Trophoblast cell (in vitro differentiated cells and primary cell): ENCODE measurements at places on chromosomes 5 and 9.
A peak's percentile ranks its signal among the peaks of the same experiment; 100 is the strongest.

DNA sequence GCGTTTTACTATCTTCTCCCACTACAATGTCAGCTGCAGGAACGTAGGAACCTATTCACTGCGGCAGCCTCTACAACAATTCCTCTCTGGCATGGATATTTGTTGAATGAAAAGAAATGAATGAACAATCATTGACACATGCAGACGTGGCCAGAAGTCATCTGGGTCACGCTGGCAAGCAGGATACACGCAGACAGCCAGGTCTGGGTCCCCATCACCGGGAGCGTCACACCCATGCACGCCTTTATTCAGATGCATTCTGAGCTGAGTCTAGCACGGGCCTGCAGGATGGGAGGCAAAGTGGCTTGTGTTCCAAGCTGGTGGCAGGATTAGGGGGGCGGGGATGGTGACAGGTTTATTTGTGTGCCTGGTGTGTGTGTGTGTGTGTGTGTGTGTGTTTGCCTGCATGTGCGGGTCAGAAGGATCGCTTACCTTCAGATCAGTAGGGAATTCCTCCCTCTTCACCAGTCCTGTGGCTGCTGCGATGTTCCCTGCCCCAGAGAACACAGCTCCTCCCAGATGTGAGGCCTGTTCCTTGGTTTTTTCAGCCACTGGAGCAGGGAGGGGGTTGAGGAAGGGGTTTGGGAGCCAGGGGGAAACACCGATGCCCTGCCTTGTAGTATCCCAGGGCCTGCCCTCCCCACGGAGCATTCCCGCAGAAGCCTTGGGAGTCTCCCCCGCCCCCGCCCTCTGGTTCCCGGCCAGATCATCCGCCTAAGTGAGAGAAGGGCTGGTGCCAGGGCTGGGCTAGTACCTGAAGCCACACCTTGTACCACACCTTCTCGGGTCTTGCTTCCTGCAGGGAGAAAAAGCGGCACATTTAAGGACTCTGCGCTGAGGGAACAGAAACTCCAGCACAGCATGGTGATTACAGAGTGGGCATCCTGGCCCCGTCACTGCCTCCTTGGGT, 4.1 kb downstream of the SNCB start:
- DNase-seq = no peak

DNA sequence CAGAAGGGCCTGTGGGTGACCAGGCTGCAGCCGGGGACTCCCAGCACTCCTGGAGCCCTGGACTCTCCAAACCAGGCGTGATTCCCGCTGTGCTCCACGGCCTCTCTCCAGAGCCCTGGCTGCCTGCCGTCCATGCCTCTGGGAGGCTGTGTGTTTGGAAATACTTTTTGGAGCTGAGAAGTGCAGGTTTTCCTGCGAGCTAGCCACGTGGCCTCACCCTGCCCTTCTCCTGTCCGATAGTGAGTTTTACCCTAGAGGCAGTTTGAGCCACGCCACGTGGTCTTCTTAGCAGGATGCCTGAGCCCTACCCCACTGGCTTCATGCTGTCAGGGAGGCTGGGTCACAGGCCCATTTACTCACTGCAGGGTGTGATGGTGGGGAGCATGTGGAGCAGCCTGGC, 71.3 kb downstream of the COL5A1 start:
- DNase-seq = no peak

DNA sequence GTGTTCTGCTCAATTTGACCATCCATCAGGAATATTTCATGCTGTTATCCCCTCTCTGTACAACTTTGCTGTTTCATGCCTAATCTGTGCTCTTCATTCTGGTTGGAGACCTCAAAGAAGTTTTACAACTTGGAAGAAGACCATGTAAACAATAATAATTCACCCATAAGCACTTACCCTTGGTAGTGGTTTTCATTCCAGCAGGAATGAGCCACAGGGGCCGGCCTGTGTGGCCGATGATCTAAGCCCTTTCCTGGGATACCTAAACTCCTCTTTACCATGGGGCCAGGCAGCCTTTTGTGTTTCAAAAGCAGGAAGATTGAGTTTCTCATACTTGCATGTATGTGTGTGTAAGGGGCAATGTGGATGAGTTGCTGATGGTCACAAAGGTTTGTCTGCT, 165.0 kb downstream of the FGF1 start:
- DNase-seq = no peak

DNA sequence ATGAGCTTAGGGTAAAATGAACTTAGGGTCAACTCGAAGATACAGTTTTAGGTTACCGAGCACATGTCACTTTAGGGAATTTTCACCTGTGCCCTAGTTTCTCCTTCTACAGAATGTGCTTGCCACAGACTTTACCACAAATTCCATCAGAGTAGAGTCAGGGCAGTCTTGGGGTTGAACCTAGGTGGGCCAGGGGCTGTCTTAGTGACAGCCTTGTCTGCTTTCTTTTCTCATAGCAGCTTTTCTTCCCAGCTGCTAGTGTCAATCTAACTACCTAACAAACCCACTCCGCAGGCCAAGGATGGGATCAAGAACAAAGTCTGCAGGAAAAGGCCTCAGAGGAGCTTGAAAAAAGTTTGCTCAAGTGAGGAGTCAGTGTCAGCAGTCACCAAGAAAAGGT, 458.1 kb upstream of the CDH18 start:
- DNase-seq = no peak

DNA sequence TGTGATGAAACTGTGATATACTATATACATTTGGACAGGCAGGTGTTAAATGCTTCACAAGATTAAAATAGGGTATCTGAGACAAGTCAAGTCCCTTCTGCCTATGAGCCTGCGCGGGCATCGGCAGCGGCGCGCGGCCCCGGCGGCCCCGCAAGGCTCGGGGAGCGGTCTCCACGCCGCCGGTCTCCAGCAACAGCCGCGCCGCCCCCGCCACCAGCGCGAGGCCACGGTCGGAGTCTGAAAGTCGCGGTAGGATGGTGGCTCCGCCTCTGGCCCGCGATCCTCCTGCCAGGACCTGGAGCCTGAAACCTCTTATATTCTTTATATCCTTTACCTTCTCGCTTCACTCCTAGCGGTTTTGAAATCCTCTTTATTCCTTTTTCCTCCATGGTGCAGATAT, 99.4 kb downstream of the INSL6 start:
- no peak for DNase-seq

DNA sequence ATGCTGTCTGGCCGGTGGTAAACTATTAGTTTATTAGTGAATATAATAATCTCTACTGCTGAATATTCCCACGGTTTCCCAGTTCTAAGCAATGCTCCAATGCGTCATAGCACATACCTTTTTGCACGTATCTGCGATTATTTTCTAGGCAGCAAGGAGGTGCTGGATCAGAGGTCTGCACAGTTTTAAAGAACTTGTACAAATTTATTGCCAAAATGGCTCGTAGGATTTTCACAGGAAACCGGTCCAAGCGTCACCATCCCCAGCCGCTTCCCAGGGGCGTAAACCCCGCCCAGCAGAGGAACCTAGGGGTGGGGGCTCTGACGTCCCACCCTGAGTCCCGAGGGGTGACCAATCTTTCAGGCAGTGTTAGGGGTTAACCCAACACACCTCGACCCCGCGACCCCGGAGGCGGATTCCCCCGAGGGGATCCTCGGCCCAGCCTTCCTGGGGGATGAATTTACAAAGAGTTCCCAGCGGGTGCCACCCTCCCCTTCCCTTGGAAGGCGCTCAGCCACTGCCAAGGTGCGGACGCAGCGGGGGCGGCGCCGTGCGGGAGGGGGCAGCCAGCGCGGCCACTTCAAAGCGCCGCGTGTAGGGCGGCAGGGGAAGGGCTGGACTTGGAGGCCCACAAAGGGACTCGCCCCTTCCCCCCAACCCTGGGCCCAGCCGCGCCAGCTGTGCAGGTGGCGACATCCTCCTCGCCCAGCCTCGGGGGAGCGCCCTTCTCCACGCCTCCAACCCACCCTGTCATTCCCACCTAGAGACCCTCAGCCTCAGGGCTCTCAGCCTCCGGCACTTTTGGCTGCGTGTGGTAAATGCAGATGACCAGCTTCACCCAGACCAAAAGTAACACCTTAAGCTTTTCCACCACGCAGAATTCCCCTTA, 43.5 kb upstream of the TCF7 start:
- DNase-seq = no peak

DNA sequence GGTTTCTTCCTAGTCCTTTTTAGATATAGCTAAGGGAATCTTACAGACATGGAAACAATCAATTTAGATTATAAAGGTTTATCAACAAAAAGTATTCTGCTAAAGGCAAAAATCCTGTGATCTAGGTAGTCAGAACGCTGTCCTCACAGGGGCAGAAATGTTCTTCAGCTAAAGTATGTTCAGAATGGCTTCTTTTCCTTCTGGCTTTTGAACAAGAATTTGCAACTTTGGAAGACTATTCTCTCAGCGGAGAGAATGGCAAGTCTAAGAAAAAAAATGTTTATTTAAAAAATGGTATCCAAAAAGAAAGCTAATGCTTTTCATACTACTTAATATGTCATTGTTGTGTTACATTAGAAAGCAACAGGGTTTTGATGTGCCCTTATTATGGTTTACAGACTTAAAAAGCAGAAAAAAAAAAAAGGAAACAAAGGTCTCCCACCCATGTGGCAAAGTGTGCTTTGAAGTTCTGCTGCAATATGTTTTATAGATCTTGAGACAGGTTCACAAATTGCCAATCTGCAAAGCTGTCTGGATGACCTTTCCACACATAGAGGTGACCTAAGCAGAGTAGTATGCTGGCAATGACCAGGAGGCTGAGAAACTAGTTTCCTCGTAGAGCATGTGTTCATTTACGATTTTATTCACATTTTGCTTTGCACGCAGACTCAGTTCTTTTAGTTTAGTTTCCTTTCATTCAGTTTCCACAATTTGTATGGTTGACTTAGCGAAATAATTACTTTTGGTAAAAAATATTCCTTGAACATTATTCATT, 45.1 kb upstream of the PJA2 start:
- DNase-seq = peak; percentile 60

- DNase-seq = no peak
Measured at GRCh38 chr5:124179819-124180218, 566.6 kb downstream of the ZNF608 start.

DNA sequence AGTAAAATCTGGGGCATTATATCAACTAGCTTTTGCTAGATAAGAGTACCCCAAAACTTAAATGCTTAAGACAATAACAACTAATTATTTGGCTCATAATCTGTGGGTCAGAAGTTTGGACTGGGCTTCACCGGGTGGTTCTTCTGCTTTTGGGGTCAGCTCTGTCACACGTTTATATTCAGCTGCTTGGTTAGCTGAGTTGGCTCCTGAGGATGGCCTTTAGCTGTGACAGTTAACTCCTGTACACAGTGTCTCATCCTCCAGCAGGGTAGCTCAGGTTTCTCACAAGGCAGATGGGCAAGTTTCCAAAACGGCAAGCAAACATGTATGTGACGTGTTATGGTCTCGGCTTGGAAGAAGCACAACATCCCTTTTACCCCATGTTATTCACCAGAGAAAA, 488.2 kb downstream of the TLE4 start:
- no peak for DNase-seq

- no peak for DNase-seq
Measured at GRCh38 chr5:140159014-140159927, 15.7 kb upstream of the CYSTM1 start.

DNA sequence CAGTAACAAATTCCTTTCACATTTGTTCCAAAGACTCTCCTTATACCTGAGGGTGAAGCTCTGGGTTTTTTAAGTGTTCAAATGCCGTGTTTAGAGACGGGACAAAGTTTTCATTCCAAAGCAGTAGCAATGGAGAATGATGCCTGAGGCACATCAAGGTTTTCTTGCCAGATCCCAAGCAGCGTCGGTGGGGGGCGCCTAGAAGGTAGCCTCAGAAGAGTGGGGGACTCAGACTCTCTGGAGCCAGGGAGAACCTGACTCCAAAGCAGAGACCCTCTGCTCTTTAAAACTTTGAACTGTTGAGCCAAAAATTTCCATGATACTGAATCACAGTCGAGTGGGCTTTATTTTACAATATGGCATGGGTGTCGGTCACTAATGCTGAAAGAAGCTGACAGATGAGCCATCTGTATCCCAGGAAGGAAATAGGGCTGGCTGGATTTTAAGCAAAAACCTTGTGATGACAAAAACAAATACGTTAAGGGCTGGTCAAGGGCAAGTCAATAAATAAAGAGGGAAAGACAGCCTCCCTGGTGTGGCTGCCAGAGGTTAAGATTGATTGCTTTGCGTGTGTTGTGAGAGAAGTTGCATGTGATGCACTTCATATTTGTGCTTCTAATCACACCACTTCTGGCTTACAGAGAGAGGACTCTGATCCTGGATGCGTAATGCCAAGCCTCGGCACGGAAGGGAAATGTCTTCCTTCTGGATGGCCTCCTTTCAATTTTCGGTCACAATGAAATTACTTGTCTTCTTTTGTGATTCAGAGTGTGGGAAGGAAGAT, 161.1 kb upstream of the EFNA5 start:
- no peak for DNase-seq

DNA sequence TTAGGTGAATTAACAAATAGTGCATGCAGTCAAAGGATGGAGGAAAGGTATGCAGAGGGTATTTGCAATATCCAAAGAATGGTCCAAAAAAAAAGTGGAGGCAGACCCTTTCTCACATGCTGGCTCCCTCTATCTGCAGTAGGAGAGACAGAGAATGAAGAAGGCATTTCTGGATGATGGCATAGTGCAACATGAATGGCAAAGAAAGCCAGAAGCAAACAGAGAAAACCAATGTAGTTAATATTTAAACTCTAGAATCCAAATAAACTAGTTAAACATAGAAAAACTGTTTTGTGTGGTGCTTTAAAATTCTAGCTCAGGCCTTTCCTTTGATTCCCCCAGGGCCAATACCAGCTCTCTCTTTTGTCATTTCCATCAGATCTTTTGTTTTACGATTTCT, 403.1 kb upstream of the WWC1 start:
- no peak for DNase-seq

GRCh38 chr9:122011818-122012498, 81.2 kb downstream of the TTLL11 start:
- DNase-seq = no peak

GRCh38 chr9:33466565-33467495, 6.9 kb downstream of the NOL6 start:
- DNase-seq = peak; percentile 83

GRCh38 chr5:72383280-72383679, 63.1 kb downstream of the PTCD2 start:
- peak; percentile 98 for DNase-seq
